ENCODE measurements at places on chromosomes 4 and X.
A peak's percentile ranks its signal among the peaks of the same experiment; 100 is the strongest.

DNA sequence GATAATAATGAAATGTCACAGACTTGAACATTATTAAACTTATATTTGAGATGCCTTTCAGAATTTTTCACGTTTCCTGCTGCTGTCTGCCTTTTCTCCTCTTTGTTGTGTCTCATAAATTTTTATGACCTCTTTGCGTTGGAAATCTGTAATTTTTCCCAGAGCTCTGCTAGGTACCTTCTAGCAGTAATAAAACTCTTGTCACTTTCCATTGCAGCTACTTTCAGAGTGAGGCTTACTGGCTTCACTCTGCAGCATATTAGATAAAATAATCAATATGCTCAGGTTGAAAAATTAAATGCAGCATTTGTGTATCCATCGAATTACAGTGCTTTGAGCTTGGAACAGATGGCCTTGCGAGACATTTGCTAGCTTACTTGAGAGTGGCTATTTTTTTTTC lies 689.0 kb downstream of the GRID2 start:
- no peak for DNase-seq

DNA sequence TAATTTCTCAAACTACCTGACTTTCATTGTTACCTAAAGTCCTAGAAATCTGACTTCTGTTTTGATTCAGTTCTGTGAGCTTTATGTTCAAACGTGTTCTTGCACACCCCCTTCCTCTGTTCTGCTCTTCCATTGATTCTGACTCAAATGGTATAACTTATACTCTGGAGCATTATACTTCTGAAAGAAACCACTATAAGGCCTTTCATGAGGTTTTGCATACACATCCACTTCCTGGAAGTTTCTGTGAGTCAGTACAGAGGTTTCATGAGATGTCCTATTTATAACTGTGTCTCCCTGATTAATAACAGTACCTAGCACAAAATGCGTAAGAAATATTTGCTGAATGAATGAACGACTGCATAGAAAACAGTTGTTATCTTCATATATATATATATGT lies 540.2 kb upstream of the CT83 start:
- DNase-seq: peak; percentile 34

GRCh38 chr4:14184265-14184664 lies 556.7 kb upstream of the BOD1L1 start:
- DNase-seq: no peak

DNA sequence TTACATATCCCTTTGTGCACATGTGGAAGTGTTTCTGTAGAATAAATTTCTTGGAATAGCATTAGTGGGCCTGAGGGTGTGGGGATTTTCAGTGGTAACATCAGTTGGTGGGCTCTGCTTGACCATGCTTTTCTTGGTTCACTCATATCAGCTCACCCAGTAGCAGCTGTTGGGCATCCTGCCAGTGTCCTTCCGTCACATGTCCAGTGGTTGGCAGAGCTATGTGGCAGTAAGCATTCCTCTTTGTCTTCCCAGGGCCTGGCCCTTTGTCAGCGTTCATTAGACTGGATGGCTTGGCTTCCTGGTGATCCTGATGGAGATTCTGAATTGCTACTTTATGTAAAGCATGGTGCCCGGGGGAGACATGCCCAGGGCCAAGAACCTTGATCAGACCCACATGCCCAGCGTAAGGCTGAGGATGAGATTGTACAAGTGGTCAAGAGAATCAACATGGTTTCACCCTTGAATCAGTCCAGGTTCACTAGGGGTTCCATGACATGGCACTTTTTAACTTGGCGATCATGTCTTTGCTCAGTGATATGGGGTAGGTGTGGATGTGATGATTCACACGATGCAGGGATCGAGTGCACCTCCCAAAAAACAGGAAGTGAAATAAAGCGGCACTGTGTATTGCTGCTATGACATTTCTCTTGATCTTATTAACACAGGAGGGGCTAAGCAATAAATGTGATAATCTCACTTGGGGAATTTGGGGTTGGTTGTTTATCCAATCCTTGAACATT lies 72.1 kb upstream of the IGFBP7 start:
- DNase-seq: no peak

DNA sequence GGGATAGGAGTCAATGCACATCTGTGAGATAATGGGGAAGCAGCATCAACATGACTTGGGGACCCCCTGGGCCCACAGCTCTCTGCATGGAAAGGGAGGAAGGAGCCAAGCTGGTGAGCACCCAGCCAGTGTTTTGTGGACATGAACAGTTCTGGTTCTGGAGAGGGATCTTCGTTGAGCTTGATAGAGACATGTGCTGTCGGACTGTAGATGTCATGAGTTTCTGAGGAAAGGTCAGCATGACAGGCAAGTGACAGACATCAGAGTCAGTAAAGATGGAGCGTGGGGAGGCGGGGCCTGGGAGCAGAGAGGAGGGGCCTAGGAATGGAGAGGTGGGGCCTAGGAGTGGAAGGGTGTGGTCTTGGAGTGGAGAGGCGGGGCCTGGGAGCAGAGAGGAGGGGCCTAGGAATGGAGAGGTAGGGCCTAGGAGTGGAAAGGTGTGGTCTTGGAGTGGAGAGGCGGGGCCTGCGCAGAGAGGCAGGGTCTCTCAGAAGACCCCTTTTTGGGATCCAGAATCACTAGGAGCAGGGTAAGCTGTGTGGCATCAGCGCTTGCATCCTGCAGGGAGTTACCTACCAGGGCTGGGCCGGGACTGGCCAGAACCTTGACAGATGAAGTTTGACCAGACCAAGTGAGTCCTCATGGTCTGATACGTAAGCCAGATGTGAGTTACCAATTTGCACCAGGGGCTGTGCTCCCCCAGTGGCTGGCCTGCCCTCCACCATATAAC lies 33.7 kb downstream of the PIGG start:
- peak; percentile 4 for DNase-seq

- DNase-seq: no peak
Measured at GRCh38 chr4:173793937-173794510, 264.0 kb upstream of the HAND2 start.

- no peak for DNase-seq
Measured at GRCh38 chrX:134452596-134452995, 7.4 kb upstream of the HPRT1 start.

DNA sequence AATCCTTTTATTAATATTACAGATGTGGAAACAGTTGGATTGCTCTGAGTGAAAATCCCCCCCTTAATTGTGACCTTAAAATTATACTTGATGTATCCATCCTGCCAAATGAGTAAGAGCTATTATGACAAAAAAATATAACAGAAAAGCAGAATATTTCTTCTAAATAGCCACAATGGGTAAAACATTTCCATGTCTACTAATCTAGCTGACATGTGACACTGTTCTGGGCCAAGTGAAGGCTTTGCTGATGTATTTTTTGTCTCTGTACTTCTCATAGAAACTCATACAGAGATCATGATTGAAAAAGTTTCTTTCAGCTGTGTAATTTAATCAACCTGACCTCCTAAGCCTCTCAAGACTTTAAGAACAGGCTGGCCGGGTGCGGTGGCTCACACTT lies 569.1 kb upstream of the ZFP42 start:
- DNase-seq: no peak

DNA sequence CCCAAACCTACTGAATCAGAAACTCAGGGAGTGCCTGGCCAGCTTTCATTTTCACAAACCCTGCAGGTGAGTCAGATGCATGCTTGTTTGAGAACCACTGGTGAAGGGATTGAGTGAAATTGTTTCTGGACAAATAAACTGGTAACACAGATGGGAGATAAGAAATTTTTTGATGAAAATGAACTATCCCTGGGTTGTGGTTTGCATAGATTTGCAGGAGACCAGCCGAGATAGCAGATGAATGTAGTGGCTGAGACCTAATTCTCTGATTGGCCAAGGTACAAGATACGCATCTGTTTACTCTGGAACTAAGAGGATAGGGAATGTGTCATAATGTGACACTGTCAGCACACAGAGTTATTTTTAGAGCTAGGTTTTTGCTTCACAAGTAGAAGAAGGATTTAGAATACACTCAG lies 117.8 kb upstream of the NOCT start:
- no peak for DNase-seq

- no peak for DNase-seq
Measured at GRCh38 chr4:69098470-69098869, 2.2 kb downstream of the UGT2B7 start.

DNA sequence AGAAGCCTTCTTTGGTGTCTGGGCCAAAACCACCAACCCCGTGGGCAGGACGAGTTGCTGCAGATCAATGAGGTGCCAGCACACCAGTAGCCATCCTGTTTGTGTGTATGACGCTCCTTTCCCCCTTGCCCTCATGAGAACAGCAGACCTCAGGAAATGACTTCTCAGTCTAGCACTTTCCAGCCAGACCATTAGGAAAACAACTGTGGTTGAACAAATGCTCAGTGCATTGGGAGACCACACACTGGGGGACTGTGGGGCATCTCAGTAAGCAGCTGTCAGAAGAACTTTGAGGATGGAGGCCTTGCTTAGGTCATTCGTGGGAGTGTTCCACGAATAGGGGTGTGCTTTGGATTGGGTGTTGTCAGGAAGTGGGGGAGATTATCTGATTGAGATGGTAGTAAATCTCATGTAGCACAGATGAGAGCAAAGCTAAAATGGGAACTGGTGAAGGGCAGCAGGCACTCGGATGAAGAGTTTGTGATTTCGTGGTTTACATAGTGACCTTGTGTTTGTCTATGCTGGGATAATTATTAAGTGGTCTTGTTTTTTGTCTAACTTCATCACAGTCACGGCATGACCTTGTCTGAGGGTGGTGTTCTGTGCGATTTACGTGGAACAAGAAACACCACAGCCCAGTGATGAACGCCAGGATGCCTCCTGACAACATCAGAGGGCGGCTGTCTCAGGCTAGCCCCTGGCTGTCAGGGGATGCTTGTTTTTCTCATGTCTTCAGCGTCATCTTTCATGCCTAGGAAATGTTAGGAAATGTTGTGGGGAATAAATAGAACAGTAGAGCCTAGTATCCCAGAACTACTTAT lies 70.1 kb downstream of the USP46 start:
- DNase-seq: no peak

GRCh38 chrX:113919387-113919786 lies 664.5 kb upstream of the HTR2C start:
- DNase-seq: no peak

GRCh38 chr4:142404191-142404611 lies 441.9 kb downstream of the INPP4B start:
- peak; percentile 75 for DNase-seq

GRCh38 chr4:157080605-157081004 lies 4.7 kb downstream of the GLRB start:
- DNase-seq: no peak

GRCh38 chr4:101306225-101306624 lies 41.1 kb downstream of the PPP3CA start:
- no peak for DNase-seq

Data from COLO829 (cell line).